ENCODE measurements at places on chromosomes 11 and 22.

DNA sequence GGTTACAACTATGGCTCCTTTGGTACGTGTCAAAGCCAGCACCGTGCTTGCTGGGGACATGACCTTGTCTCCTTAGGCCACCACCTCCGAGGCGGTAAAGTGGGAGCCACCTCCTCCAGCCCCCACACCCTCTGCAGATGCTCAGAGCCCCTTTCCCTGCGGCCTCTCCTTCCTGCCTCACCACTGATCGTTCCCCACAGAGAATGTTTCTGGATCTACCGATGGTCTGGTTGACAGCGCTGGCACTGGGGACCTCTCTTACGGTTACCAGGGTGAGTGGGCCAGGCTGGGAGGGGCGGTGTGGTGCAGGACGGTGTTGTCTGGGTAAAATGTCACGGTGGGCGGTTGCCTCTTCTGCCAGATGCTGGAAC, 8.9 kb downstream of the SIDT2 start:
- DNase-seq = no peak

DNA sequence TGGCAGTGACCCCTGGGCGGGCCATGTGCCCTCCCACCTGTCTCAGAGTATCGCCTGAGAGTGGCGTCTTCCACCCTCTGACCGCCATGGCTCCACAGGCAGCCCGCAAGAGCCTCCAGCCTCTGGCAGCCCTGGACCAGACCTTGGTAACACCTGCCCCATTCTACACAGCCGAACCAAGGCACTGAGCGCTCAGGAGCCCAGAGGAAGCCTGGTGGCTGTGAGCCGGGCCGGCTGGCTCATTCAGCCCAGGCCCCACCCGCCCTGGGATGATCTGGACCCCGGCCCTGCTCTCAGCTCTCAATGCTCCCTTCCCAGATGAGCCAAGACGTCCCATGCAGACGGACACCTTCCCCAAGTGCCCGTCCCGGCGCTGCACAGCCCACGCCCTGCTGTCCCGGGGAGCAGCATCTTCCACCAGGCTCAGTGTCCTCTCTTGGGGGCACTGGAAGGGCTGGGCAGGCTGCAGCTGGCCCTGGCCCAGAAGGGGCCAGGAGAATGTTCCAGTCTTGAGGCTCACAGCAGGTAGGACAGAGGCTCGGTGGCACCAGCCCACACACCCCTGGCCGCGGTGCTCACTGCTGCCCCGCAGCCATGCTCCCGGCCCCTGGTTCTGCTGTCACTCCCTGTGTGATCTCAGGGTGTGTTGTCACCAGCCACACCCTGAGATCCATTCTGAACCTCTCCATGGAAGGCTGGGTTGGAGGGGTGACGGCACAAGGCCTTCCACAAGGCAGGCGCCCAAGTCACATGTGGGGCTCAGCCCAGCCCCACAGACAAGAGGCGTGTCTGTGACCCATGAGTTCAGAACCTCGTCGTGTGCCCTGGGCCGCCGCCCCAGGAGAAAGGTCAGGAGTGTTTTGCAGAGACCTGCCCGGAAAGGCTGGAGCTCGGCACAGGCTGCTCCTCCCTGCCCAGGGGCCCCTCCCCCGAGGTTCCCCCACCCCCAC, 24.2 kb upstream of the PPARA start:
- no peak for DNase-seq

- DNase-seq = no peak
Measured at GRCh38 chr11:31529189-31529588, 19.6 kb downstream of the ELP4 start.

DNA sequence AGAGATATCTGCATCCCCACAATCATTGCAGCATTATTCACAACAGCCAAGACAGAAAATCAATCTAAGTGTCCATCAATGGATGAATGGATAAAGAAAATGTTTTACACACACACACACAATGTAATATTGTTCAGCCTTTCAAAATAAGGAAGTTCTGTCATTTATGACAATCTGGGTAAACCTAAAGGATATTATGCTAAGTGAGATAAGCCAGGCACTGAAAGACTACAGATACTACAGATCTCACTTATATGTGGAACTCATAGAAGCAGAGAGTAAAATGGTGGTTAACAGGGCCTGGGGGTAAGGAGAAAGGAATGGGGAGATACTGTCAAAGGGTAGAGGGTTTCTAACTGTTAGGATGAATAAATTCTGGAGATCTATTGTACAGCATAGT, 36.0 kb upstream of the EED start:
- no peak for DNase-seq

All from stimulated activated CD4-positive, alpha-beta T cell treated with anti-CD3 and anti-CD28 coated beads, Interleukin-2, amount 100 ng/mL, for 48 hours (primary cell).